ENCODE measurements at places on chromosomes 5 and 9.

GRCh38 chr9:113701774-113702755, 174.0 kb upstream of the ZNF618 start:
- no peak for DNase-seq

- no peak for DNase-seq
Measured at GRCh38 chr9:99126312-99126711, 21.4 kb downstream of the TGFBR1 start.

DNA sequence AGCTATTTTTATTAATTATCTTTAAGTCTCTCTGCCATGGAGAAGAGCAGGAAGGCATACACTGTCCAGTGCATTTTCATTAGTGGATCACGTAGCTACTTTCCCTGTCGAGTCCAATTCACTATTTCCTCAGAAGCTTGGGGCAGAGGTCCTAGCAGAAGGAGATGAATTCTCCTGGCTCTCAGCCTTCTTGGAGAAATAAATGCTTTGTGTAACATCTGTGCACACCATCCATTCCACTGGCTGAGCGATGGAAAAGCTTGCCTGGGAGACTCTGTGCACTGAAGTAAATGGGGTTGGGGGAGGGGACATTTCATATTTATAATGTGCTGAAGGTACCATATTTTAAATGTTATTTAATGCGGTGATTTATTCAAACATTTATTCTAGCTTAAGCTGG, 23.4 kb downstream of the PROP1 start:
- no peak for DNase-seq

DNA sequence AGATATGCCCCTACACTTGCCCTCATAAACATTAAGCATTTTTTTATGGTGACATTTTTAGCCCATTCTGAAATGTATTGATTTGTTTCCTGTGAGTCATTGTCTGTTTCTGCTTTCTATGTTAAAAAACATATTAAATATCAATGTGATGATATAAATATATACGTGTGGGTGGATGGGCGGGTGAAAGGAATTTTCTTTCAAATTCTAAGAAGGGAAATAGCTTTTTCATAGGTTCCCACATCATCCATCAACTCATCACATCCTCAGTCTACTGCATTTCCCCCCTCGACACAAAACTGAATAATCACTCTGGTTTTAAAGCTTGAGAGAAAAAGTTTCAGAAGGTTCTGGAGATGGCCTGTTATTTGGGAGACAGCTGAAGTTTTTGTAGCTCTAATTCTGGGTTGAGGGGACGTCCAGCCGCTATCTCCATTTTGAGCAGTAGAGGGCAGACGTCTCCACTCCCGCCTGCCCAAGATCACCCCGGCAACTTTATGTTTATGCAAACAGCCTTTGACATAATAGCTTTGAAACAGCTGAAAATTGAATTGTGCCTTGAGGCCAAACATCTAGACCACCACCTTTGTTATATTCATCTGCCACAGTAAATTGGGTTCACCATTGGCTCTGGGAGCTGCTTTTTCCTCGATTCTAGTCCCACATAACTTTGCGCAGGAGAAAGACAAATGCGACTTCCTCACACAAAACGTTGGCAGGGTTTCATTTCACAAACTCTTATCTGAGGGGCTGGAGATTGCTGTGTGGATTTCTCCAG, 216.2 kb upstream of the CLINT1 start:
- DNase-seq, result peak; percentile 8

DNA sequence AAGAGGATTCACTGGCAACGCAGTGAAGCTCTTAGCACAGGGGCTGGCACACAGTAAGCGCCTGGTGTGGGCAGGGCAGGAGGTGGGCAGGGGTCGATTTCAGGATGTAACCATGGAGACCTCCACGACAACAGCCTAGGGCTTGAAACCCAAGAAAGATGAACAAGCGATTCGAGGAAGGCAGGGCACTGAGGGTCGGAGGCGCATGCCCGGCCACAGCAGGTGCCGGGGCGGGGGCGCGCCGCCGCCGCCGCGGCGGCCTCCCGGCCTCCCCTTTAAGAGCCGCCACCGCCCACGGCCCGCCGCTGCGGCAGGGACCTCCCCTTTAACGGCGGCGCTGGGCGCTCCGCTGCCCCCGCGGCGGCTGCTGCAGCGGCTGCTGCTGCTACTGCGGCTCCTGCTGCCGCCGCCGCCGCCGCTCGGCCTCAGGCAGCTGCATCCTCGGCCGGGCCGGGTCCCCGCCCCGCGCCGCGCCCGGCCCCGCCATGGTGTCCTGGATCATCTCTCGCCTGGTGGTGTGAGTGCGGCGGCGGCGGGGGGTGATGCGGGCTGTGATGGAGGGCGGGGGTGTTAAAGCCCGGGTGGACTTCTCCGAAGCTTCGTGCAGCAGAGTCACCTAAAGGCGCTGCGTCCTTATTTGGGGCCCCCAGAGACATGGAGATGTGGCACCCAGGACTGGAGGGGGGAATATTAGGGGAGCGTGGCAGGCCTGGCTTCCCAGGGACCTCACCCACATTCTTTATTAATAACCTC, at the start of gene REEP2:
REEP2 (plus strand) TSS at position 334 of the 753 bp plus-strand sequence; CDS start at position 486, 152 bp downstream.
- DNase-seq, result peak; percentile 38

DNA sequence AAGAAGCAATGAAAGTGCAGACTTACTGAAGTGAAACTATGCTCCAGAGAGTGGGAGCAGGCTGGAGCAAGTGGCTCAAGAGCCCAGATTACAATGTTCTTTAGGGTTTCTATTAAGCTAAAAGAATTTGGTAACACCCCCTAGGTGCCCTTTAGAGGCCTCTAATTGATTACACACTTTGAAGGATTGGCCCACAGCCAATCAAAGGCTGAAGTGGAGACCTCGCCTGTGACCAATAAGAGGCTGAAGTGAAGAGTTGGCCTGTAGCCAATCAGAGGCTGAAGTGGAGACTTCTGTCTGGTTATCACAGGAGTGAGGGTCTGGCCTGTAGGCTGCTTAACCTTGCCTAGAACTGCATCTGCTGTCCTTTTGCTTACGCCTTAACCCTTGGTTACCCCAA, 46.7 kb upstream of the SPATA31C2 start:
- no peak for DNase-seq
